ENCODE measurements at places on chromosomes 11 and 22.

GRCh38 chr22:36936362-36937116 lies 23.1 kb downstream of the CSF2RB start:
- DNase-seq: no peak

GRCh38 chr11:33685082-33685481 lies 15.5 kb downstream of the C11orf91 start:
- DNase-seq: no peak

GRCh38 chr11:2779499-2779980 lies 79.7 kb upstream of the KCNQ1OT1 start:
- DNase-seq: no peak

DNA sequence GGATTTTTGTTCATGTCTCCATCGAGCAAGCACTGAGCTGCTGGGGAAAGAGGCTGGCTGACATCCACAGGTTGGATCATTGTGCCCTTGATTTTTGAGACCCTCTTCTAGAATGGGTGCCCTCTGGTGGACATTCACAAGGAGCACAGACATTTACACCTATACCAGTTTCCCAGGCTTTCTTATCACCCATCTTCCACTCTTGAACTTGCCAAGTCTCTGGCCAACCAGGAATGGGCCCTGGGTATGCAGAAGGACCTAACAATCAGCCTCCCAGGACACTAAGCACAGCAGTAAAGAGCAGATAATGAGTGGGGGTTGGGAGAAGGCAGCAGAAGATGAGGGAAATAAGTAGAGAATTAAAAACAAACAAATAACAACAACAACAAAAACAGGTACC lies 5.7 kb upstream of the INTS4 start:
- DNase-seq: peak; percentile 89

DNA sequence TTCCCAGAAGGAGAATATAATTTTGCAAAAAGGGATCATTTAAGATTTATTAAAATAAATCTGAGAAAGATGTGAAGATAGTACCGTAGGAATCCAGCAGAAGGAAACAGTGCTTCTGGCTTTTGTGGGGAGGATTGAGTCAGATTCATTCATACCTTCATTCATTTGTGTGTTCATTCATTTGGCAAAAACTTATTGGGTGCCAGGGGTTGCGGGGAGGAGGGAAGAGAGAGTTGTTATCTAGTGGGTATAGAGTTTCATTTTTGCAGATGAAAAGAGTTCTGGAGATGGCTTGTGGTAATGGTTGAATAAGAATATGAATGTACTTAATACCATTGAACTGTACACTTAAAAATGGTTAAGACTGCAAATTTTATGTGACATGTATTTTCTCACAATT lies 31.1 kb downstream of the BMAL1 start:
- no peak for DNase-seq

- DNase-seq: no peak
These were observed 14.9 kb downstream of the RASD2 start for GRCh38 chr22:35555483-35555890.

- no peak for DNase-seq
These were observed 139.8 kb upstream of the SNX19 start for GRCh38 chr11:131056036-131056435.

GRCh38 chr11:62689421-62690183 lies at the start of gene LRRN4CL:
Gene LRRN4CL (minus strand): TSS chr11:62689530. CDS start chr11:62688508, 1,022 bp downstream.
- peak; percentile 45 for DNase-seq

DNA sequence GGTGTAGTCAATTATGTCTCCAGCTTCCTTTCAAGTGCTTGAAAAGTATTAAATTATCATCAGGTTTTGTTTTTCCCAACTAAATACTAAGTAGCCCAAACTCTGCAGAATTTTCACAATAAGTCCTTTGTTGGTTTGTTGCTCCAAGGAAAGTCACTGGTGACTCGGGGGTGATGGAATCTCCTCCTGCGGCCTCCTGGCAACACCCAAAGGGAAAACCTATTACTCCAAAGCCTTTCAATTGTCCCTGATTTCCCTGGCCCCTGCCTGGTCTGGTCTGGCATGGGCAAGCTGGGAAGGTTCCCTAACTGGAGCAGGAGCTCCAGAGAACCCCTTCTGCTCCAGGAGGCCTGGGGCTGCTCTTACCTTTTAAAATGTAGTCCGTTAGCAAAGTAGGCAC lies 47.9 kb downstream of the FEZ1 start:
- DNase-seq: no peak

- no peak for DNase-seq
These were observed 13.8 kb upstream of the P2RY6 start for GRCh38 chr11:73258104-73259035.

DNA sequence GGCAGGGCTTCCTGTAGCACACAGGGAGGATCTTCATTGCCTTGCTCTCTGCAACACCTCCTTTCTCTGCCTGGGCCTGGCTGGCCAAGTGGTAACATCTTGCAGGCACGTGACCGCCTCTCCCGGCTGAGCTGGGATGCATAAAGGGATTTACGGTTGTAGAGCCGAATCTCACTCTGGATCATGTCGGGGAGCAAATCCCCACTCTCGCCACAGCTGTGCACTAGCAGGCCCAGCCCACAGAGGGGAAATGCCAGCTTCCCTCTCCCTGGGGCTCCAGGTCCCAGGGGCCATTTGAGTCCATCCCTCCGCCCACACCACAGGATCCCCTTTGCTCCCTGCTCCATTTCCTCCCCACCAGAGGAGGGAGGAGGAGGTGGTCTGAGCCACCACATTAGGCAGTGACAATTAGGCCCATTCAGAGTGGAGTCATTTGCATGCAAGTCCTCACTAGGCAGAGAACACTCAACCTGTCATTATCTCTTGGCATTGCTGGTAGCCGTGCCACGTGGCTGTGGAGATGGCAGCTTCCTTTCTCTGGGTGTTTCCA lies 196.7 kb downstream of the DSCAML1 start:
- no peak for DNase-seq

DNA sequence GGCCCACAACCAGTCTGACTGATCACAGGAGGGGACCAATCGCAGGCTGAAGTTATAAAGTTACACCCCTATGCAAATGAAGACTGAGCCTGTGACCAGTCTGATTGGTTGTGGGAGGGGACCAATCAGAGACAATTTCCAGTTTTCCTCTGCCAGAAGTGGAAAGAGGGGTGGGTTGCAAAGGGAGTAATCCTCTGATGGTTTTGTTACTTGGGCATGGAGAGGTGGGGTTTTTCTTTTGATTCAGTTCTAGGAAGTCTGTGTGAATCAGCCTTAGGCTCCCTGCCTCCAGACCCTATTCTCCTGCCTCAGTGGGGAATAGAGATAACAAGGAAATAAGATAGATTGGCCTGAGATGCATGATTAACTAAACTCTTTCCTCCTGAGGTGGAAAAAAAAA lies 9.9 kb downstream of the OR6M1 start:
- no peak for DNase-seq

DNA sequence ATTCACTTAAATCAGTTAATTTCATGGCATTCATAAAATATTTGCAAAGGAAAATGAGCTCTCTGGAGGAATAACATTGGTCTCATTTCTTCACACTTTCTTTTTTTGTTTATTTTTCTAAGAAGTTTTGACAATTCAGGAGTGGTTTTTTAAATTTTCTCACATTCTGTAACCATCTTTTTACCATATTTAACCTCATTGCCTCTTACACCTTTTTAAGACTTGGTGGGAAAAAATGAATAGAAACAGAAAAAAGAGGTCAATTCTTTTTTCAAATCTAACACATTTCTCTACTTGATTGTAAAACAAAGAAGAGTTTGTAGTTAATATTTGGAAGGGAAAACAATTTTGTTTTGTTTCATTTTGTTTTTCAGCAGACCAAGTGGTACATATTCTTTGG lies 1034.7 kb upstream of the RAG2 start:
- no peak for DNase-seq

- DNase-seq: no peak
These were observed 7.9 kb downstream of the ASPHD2 start for GRCh38 chr22:26436903-26437515.

- DNase-seq: peak; percentile 4
These were observed 7.4 kb downstream of the NDUFV1 start for GRCh38 chr11:67613960-67614715.

- DNase-seq: no peak
These were observed 92.5 kb upstream of the CARD18 start for GRCh38 chr11:105232021-105232420.

DNA sequence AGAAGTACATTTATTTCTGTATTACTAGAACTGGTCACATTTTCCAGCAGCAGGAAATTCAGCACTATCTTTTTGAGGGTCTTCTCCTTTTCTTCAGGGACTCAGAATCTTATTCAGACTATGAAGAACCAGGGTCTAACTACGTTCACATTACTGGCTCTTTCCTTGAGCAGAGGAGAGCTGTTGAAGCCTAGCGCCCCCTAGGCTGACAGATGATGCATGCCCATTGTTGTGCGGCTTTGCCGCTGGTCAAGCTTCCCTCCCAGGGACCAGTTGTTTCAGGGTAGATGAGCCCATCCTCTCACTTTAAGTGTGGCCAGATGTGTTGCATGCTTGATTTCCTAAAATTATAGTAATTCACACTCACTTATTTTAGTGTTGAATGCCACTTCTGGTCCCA lies 168.2 kb upstream of the PDGFD start:
- no peak for DNase-seq

DNA sequence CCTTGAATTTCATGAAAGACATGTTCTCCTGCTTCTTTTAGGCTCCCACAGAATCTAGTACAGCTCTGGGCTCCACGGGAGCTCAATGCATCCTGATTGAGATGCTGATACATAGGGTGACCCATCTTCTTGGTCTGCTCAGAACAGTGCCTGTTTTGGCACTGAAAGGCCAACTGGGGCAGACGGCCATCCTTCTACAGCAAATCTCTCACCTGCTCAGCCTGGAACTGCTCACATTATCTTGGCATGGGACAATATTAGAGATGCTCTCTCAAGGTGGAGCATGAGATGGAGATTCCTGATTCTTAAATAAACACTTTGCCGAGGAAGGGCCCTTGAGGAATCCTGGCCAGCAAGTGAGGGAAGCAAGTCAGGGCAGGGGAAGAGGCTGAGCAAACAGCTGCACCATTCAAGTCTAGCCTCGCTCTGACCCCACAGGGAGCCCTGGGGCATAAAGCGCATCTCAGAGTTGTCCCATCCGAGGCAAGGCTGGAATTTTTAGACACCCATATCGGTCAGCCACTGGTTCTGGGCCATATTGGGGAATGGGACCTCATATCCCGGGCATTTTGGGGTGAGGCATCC lies 58.4 kb upstream of the CSNK2A3 start:
- DNase-seq: no peak

GRCh38 chr11:76601272-76601671 lies 69.3 kb downstream of the LRRC32 start:
- no peak for DNase-seq

GRCh38 chr11:73464347-73464746 lies 88.1 kb downstream of the RELT start:
- no peak for DNase-seq

GRCh38 chr11:56852131-56852530 lies 103.6 kb upstream of the OR9G4 start:
- no peak for DNase-seq

DNA sequence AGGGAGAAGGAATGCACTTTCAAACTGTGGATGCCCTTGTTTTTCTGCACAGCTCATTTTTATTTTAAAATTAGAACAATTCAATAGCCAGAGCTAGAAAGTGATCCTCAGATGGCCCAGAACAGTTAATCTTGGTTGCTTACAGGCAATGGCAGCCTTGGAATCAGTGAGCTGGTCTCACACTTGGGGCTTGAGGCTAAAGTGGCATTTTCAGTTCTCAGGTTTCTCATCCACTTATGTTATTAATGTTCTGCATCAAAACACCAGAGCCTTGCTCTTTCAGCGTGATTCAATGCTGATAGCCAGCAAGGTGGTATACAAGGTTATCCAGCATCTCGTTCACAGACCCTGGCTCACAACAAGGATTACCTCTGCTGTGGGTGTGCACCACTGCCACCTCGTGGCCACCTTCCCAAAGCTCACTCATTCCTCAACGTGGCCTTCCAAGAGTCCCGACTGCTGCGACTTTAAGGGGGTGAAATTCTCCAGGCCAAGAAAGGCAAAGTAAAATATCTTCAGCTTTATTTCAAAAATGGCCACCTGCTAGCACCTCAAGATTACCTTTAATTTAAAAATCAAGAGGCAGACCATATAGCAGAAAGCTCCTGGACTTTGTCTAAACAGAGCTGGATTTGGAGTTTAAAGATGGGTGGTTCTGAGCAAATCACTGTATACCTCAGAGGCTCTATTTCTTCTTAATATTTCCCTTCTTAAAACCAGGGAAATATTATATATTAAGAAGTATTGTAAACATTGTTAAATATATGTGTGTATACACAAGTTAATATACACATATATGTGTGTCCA lies 34.2 kb upstream of the FSHB start:
- peak; percentile 57 for DNase-seq

DNA sequence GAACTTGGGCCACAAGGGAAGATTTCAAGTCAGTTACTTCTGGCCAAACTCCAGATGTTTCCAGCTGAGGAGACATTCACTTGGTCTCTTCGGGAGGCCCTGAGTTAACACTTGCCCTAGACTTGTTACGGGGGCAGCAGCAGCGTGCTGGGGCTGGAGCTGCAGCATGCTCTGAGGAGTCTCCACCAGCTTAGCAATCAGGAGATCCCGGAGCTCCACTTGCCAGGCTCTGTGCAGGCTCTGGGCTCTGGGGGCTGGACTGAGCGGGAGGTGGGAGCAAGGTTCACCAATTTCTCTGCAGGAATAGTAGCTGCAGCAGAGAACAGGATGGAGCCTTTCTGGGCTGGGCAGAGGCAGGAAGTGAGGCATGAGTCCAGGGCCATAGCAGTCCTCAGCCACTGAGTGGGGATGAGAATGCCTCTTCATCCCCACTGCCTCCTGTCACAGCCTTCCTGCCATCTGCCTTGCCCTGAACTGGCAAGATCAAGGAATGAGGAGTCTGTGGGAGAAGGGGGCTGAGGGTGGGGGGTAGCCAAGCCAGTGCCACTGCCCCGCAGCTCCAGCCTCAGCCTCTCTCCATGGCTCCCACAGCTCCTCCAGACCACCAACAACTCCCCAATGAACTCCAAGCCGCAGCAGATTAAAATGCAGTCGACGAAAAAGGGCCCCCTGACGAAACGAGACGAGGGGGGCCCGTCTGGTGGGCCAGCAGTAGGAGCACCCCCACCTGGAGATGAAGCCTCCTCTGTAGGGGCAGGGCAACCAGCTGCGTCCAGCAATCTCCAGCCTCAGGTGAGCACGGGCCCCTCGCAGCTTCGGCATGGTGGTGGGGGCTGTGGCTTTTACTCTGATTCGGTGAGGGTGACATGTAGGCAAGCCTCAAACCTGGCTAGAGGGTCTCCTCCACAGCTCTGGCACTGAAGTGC lies 23.4 kb downstream of the GTPBP1 start:
- no peak for DNase-seq

DNA sequence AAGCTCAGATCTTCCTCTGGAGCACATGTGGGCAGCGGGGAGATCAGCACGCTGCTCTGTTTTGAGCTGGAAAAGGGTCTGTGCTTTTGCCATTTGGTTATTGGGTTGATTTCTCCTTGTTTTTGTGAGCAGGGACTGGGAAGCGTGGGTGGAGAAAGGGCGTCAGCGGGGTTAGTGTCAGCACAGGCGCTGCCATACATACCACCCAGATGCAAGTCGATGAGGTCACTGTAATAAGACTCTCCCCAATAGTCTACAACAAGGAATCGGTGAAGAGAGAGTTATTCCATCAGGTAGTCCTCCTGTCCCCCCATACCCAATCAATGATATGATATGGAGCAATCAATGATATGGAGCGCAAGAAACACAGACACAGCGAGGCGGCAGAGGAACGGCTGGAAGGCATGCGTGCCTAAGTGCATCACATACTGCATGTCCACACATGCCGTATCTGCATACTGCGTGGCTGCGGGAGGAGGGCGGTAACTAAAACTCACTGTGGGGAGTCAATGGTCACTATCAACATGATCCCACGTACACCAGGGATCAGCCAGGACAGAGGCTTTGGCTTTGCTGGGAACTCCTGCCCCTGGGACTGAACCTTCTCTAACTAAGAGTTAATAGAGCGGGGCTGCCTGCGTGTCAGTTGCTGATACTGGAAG lies 29.5 kb upstream of the BID start:
- no peak for DNase-seq

Measured in NCI-H2171 treated with DMSO at 0.1 percent for 48 hours (cell line).